Activated CD4-positive, alpha-beta T cell treated with anti-CD3 and anti-CD28 coated beads, Interleukin-2, amount 50 U/mL, for 4 hours (primary cell): ENCODE measurements at places on chromosomes 16 and 17.

- no peak for DNase-seq
Measured at GRCh38 chr17:34347063-34347462, 9.2 kb upstream of the CCL13 start.

- no peak for DNase-seq
Measured at GRCh38 chr16:64782484-64782883, 339.4 kb downstream of the CDH11 start.

- no peak for DNase-seq
Measured at GRCh38 chr16:72134507-72134906, 37.4 kb downstream of the PMFBP1 start.

GRCh38 chr17:8345052-8345690 is 5.5 kb downstream of the ODF4 start:
- no peak for DNase-seq

- no peak for DNase-seq
Measured at GRCh38 chr17:80224683-80225082, 4.5 kb downstream of the SLC26A11 start.

DNA sequence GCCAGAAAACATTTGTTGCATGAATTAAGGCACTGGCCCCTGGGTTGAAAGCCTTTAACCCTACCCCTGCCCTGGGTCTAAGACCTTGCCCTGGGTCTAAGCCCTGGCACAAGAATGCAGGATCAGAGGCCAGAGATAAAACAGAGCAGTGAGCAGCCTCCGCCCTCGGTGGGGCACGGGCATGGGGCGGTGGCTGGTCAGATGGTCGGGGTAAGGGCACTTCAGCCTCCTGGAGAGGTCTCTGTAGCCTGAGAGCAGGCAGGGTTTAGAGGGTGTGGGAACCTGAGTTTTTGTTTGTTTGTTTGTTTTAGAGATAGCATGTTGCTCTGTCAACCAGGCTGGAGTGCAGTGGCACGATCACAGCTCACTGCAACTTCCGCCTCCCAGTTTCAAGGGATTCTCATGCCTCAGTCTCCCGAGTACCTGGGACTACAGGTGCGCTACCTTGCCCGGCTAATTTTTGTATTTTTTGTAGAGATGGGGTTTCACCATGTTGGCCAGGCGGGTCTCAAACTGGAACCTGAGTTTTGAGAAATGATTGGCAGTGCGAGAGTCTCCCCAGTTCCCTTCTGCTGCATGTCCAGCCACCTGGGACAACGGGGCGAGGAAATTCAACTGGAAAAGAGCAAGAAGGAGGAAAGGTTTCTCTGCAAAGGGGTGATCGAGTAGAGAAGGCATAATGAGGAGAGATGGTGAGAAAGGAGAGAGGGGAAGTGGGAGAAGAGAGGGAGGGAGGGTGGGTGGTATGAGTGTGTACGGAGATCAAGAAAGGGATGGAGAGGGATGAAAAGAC is 27.7 kb downstream of the TNS4 start:
- DNase-seq: no peak

- no peak for DNase-seq
Measured at GRCh38 chr17:32926183-32926582, 1.8 kb upstream of the TMEM98 start.

DNA sequence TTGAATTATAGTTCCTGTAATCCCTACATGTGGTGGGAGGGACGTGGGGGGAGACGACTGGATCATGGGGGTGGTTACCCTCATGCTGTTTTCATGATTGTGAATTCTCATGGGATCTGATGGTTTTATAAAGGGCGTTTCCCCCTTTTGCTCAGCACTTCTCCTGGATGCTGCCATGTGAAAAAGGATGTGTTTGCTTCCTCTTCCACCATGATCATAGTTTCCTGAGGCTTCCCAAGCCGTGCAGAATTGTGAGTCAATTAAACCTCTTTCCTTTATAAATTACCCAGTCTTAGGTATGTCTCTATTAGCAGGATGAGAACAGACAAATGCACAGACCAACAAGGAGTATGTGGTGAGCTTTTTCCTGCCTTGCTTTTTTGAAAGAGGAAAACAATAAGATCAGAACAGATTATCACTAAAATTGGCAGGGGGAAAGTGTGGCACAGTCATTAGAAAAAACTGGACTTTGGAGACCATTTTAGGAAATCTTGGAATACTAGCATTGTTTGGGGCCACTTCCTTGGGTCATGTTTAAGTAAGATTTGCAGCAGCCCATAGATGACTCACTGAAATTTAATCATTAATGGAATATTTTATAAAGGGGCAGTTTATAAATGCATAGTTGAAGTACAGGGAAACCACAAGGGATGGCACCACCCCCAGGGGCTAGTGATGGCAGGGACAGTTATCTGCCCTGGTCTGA is 352.8 kb downstream of the CDH13 start:
- no peak for DNase-seq

- no peak for DNase-seq
Measured at GRCh38 chr17:7408252-7408727, 645 bp downstream of the NLGN2 start.

GRCh38 chr16:50386139-50386538 is 17.4 kb upstream of the BRD7 start:
- no peak for DNase-seq

- no peak for DNase-seq
Measured at GRCh38 chr17:42233156-42233555, 38.9 kb upstream of the GHDC start.

- no peak for DNase-seq
Measured at GRCh38 chr16:77014441-77014840, 176.5 kb upstream of the MON1B start.

DNA sequence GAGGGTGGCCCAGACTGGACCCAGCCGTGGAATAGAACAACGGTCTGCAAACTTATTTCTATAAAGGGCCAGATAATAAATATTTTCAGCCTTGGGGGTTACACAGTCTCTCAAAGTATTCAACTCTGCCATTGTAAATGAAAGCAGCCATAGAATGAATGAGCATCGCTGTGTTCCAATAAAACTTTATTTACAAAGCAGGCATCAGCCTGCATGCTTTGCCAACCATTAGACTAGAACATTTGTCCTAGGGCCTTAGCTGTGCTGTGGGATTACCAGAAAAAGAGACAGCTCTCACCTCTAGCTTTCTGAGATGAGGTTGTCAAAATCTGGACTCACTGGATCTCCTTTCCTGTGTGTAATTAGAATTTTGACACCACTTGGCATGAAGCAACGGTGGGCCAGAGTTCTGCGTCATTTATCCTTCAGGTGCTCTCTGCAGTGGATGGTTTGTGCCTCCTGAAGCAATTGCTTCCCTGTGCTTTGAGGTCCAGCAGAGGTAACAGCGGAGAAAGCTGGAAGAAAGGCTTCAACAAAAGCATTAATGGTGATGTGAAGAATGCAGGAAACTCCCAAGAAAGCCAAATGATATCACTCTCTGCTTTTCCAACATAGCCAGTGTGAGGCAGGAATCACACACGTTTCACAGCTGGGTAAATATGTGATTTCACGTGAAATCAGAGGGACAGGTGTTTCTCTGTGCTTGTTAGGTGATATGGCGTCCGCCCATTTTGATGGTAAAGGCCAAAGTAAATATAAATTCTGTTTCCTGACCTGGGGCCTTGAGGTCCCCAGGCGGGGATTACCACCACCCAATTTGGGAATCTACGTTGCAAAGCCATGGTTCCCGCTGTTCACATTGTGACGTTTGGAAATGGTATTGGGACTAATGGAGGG is 148.4 kb downstream of the PITPNC1 start:
- DNase-seq: no peak

DNA sequence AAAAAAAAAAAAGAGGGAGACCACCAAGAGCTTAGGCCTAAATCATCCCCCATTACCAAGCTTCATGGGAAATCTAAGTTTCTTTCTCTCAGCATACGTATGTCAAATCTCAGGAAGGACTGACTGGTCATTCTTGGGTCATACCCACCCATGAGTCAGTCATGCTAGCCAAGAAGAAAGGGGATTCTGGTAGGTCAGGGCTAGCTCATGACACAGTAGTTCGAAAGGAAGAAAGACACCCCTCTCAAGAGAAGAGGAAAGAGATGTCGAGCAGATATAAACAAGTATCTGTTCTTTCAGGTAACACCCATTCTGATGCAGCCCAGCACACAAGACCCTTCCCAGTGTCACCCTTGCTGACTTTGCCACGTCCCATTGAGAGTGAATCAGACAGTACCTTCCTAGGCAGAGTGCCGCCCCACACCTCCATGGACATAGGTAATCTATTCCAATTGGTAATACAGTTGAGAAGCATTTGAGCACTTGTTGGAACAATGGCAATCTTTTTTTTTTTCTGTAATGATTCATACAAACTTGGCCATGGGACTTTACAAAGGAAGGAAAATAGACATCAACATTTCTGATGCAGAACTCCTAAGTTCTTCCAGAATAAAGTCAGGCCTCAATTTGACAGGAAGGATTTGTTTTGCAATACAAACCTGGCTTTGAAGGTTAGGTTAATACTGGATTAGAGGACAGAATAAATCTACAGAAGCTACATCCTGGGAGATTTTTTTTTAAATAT is 38.2 kb downstream of the COPRS start:
- no peak for DNase-seq

DNA sequence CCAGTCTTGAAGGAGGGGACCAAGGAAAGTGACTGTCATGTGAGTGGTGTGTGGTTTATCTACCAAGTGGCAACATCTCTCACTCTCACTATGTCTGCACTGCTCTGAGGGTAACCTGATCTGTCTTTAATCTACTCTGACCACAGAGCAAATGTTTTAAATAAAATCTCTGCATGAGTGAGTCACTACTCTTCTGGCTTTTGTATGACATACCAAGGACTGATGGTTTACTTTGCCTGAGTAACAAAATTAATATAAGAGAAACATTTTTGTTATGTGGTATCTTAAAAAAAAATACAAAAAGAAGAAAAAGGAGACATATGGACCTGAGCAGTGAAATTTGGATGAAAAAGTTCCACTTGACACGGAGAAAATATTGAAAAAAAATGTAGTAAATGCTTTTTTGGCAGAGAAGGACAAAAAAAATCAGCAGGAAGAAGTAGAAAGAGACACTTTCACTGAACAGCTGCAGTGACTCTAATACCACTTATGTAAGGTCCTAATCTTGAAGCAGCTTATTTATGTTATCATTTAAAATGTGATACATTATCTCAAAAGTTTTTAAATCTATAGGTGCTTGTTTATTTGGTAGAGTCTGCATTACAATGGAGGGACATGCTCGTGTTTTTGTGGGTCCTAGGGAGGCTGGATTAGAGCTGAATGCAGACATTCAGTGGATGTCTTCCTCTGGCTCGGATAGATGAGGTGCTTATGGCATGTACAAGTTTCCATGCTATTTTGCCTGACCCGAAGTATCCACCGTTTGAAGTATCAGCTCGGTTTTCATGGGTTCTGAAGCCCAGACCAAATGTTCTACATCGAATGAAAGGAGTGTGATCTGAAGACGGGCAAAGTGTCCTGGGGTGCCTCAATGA is 240.7 kb downstream of the MAP2K6 start:
- DNase-seq: no peak

DNA sequence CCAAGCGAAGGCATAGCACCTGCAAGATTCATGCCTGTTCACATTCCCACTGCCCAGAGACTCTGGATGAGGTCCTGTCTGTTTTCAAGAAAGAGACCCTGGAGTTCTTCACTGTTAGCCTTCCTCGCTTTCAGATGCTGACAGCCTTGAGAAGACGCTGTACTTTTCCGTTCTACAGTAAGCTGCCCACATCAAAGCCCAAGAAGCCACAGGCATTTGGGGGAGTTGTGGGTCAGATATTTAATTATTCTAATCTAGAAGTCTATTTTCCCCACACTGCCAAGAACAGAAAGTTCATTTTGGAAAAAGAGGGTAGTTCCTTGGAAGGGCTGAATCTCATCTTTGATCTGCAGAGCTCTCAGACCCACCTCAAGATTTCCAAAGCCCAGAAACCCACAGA is 127.9 kb downstream of the AXIN2 start:
- DNase-seq: no peak

GRCh38 chr16:84069540-84069939 is 26.9 kb upstream of the SLC38A8 start:
- no peak for DNase-seq

DNA sequence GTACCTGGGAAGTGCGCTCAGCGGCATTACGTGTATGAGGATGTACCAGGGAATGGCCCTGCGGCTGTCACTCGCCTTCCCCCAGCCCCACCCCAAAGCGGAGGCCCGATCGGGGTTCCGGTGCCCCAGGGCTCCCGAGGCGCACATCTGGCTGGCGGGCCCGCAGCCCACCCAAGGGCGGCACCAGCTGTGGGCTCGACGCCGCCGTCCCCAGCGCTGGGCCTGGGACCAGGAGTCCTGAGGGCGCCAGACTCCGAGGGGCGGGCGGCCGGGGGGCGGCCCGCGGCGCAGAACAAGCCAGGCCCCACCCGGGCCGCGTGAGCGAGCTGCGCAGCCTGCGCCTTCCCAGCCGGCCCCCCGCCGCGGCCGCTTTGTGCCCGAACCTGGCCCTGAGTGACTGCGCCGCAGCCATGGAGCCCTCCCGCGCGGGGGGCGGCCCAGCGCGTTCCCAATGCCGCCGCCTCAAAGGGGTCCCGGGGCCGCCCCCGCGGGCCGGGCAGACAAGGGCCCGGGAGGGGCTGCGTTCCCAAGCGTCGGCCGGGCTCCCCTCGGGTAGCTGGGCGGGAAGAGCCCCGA is 17.4 kb downstream of the ZNF423 start:
- DNase-seq: no peak

DNA sequence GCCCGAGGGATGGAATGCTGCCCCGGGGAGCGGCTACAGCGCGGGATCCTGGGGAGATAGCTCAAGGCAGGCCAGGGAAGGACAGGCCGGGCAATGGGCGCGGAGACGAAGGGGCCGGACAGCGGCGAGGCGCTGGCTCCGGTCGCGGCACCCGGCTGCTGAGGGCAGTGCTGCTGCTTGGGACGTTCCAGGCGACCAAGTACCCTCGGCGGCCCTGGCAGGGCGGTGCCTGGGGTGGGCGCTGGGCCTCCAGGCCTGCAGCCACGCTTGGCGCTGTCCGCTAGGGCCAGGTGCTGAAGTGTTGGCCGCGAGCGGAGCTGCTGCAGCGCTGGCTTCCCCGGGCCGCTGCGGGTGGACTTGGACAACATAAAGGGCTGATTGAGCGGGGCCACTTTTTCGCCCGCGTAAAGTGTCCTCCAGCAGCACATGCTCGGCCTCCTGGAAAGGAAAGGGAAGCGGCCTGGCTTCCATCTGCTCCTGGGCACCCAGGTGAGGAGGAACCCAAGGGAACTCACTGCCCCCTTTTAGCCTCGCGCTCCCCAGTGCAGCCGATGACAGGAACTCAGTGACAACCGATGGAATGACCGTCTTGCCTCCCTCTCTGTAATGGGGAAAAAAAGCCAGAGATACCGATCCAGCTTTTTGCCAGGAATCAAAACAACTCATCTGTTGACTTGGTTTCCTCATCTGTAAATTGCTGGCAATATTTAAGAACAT is 23.7 kb downstream of the CLEC3A start:
- DNase-seq: no peak

DNA sequence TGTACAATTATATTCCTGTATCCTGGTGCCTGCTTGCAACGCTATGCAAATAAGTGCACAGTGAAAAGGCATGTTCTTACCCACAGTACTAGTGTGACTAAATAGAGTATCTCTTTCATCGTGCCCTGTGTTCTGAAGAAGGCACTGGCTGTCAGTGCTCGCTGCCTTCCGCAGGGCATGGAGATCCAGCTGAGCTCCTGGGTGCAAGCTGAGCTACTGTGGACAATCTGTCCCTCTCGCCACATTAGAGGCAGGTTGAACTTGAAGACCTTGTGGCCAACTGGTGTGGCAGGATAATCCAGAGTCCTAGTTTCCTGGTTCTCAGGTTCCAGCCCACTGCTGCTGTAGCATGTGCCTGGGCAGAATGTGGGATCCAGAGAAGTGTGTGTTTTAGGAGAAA is 1.9 kb upstream of the ST6GALNAC1 start:
- no peak for DNase-seq

- no peak for DNase-seq
Measured at GRCh38 chr17:73861543-73861942, 217.3 kb upstream of the SDK2 start.

GRCh38 chr17:50206604-50207293 is 5.3 kb upstream of the COL1A1 start:
- no peak for DNase-seq
